NCI-H1930 (cell line): ENCODE measurements at places on chromosomes 3 and 15.

DNA sequence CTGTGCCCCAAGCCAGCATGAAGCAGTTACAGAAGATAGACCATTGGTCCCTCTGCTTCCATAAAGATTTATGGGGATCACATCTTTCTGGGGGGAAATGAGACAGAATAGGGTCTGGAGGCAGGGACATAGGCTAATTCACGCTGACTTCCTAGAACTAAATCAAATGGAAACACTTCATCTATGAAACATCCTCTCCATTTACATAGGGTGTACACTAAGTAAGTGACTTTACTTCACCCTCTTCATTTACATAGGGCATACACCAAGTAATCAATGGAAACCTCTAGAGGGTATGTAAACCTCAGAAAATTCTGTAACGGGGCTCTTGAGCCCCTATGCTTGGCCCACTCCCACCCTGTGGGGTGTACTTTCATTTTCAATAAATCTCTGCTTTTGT is 10.1 kb downstream of the LINS1 start:
- DNase-seq, result no peak

DNA sequence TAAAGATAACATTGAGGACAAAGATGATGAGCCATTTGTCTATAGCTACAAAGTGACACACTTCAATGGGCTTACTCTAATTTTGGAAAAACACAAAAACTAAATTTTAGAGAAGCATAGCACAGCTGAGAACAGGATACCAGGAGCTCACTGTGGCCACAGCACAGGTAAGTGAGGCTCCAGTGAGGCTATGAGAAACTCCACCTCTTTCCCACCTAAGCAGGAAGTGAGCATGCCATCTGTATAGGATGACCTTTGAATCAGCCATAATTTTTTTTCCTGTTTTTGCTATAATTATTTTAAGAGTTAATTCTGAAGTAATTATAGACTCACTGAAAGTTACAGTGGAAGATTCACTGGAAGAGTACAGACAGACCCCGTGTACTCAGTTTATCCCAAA is 82.1 kb upstream of the DCLK3 start:
- no peak for DNase-seq

GRCh38 chr15:101675796-101676582 is 23.8 kb upstream of the TM2D3 start:
- DNase-seq, result no peak

DNA sequence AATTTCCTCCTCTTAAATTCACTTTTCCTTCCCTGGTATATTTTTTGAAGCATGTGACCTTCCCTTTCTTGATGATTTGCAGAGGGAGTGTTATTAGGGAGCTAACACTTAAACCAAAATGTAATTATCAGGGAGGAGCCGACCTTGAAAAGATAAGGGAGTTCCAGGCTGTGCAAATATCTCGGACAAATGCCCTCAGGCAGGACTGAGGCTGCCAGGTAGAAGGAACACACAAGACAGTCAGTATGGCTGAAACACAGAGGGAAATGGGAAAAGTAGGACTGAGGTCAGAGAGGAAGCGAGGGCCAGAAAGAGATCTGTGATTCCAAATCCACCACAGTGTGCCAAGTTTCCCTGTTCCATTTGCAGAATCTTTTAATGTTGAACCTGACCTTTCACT is 221.0 kb downstream of the CNTN3 start:
- no peak for DNase-seq

- no peak for DNase-seq
Measured at GRCh38 chr3:173785004-173785403, 387.5 kb downstream of the NLGN1 start.

DNA sequence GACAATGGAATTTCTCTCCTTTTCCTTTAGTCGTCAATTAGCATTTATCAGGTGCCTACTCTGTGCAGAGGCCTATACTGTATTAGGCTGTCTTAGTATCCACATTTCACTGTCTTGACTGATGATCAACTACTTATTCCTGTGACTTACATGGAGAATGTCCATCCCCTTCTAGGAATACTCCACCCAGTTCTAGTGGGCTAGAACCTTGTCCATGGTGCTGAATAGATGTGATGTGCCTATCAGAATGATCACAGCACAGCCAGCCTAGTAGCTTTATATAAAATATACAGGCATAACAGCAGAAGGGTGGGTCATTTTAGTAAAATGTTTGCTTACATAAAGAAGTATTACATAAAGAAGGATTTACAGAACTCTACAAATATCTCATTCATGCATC is 621.4 kb downstream of the PDCD6IP start:
- DNase-seq, result no peak

DNA sequence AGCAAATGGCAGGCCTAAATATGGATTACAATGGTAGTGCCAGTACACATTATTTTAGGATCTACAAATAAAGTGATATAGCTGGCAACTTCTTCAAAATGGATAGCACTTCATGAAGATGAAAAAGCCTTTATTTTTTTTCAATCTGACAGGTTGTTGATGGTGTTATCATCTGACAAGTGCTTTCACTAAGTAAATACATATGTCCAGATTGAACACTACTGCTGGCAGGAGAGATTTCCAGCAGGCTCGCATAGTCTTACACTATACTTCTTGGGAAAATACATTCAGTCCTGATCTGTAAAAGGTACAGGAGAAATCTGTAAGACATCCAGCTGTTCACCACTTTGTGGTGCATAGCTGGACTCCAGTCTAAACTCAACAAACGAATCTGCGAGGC is 50.9 kb upstream of the ALCAM start:
- no peak for DNase-seq

- DNase-seq, result peak; percentile 4
Measured at GRCh38 chr15:48963524-48964113, at the start of gene SHC4. Gene SHC4 (minus strand): TSS chr15:48963919. CDS start chr15:48963015, 904 bp downstream.

- no peak for DNase-seq
Measured at GRCh38 chr3:101825904-101826445, 23.3 kb upstream of the NFKBIZ start.

DNA sequence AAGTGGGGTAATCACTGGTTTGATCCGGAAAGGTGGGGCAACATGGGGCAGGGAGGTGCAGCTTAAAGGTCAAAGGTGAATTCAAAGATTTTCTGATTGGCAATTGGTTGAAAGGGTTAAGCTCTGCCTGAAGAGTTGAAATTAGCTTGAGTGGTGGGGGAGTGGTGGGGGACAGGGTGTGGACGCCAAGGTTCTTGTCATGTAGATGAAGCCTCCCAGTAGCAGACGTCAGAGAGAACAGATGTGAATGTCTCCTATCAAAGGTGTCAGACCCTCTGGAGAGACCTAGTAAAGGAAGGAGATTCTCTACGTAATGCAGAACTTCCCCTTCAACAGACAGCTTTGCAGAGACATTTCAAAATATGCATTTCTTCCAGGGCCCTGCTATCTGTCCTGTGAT is 62.8 kb downstream of the ABCC5 start:
- DNase-seq, result no peak

- no peak for DNase-seq
Measured at GRCh38 chr15:29670998-29671981, 151.0 kb downstream of the TJP1 start.

DNA sequence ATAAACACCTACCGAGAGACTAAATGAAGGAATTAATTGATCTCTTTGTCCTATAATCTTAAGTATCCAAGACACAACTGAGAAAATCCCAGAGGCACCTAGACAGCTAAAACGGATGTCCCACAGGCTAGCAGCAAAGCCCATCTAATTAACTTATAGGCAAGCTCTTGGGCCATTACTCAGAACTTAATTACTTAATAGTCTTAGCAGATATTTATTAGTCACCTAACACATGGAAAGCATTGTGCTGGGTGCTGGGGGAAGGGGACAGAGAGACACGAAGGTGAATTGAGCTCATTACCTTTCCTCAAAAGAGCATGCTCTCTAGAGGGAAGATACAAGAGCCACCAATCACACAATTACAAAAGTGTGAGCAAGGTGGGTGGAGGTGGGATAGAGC is 189.8 kb upstream of the PROK2 start:
- no peak for DNase-seq

DNA sequence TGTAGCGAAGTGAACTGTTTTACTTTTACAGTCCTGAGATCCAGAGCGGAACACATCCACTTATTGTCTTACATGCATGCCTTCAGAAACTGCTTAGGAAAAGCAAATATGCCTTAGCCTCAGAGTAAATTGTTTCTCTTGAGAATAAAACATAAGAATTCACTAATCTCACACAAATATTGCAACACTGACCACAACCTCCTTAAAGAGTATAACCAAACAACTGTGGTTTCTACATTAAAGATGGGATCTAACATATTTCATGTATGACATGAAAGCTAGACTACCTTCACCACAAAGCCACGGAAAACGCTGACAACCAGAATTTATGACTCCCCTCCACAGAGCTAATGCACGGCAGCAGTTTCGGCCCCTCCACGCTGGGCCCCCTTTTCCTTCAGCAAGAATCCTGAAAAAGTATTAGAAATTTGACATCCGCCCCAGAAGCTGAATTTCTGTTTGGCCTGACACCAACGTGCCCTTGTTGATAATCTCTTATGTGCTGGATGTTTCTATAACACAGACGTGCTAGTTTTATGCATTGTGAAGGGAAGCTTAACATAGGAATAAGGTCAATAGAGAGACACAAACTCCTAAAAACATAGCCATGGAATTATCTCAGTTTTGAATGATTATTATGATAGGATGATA is 84.6 kb downstream of the GREM1 start:
- DNase-seq, result no peak

GRCh38 chr15:75217012-75217411 is 15.3 kb downstream of the C15orf39 start:
- no peak for DNase-seq

GRCh38 chr3:38643592-38643991 is 5.9 kb downstream of the SCN5A start:
- no peak for DNase-seq

DNA sequence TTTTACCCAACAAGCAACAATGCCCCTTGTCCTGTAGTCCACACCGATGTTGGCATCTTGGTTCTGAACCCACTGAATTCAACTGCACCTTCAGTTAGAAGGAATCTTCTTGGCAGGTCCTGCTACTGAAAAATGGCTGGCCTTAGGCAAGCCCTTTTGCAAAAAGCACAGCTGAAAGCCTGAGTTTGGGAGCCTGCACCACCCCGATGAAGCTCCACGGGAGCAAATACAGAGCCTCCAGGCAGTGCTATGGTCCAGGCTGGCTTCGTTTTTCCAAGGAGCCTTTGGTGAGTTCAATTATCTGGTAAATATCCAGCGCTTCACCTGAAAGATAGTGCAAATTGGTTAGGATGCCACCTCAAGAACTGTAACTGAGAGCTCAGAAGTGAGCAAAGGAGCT is 18.1 kb downstream of the POLG start:
- no peak for DNase-seq

DNA sequence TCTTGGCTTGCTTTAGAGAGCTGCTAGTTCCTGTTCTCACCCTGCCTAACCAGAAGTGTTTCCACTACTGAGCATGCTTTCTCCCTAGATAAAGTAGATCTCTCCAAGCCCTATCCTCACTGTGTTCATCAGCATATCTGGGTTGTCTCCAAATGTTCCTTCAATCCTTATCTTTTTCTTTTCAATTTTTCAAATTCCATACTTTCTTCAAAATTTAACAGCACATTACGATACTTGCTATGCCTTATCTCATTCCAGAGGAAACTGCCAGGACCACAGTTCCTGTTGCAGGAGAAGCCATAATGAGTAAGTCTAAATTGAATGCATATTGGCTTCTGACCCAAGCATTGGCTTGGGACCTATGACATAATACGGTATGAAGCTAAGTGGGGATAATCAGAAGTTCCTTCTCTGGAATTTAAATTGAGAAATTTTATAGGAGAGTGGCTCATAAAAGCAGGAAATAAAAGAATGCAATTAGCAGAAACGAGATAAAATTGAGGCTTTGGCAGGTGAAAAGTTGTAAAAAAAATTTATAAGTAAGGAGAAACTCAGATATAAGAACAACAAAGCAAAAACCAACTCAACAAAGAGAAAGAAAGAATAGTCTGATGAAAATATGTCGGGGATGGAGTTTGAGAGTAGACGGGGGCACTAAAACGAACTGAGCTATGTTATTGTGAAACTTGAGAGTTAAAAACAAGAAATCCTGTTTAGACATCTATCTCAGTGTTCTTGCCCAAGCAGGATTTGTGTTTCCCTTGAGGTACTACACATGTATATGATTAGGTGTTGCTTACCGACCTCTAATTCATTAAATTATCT is 631.7 kb upstream of the CCDC54 start:
- no peak for DNase-seq

GRCh38 chr15:67805008-67805665 is 20.2 kb upstream of the SKOR1 start:
- no peak for DNase-seq

DNA sequence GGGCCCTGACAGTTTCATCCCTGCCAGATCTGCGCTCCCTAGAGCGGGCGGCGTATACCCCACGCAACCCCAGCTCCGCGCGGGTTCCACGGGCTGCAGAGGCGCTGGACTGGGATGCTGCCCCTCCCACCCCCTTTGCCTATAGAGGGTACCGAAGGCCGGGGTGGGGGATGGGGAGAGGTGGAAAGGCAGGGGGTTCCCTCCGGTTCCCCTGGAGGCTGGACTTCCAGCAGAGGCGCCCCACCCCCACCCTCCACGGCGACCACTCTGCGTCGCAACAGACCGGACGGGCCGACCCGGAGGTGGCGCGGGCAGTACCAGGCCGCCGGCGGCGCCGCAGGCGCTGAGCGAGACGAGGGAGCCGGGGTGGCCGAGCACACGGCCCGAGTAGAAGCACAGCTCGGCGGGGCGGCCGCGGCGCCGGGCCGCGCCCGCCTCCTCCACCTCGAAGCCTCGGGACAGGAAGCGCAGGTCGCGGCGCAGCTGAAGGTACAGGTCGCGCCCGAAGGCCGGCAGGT is 995 bp downstream of the ADAMTS17 start:
- no peak for DNase-seq

DNA sequence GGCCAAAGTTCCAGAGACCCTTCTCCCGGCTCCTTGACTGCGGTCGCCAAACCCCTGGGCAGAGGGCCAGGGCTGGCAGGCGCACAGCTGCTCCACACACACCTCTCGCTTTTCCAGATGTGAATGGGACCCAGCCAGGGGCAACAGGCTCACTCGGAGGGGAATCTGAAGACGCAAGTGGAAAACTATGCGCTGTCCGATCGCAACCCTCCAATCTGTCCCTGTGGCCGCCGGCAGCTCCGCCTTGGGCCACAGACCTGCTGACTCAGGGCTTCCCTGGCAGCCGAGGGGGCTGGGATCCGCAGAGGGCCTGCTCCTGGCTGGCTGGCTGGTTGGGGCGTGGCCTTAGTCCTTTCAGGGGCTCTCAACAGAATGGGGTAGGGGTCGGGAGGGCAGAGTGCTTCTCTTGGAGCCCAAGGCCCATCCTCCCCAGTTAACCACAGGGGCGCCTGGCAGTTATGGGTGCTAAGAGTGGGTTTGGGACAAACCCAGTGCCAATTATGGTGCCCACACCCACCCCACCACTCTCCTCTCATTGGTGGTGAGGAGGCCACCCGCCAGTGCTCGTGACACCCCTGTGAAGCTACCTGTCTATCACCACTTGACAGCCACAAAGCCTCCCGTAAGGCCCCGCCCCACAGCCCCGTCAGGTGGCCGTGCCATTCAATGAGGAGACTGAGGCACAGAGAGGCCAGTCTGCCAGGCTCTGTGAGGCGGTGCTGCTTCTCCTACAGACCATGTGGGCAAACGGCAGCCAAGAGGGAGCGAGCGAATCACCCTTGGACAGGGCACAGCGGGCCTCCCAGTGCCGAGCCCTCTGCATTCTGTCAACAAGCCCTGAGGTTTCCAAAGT is 53.8 kb downstream of the IQSEC1 start:
- no peak for DNase-seq
